A549 treated with CpdA at 1 μM for 4 hours (cell line): ENCODE measurements at places on chromosomes 2 and 18. TPM values are rescaled to one million over a fixed set of nuclear protein-coding genes. Genes with fewer than 3 reads are reported as not detected.

Gene CYP27A1
- 0.13 to 0.18 TPM (median 0.14 TPM) in 4 of 5 replicates, not detected in the other for total RNA-seq

Gene NDC80
- total RNA-seq, result 11.2 to 18.7 TPM (median 12.6 TPM) in 5 replicates

Gene AQP12A
- total RNA-seq, result not detected in 5 replicates

Gene GLB1L
- total RNA-seq, result 5.6 to 10.6 TPM (median 6.3 TPM) in 5 replicates

Gene EVA1A
- 10.5 to 15.5 TPM (median 12.4 TPM) in 5 replicates for total RNA-seq

Gene NAT8
- total RNA-seq, result not detected in 5 replicates

Gene MBD5
- 3.6 to 8.7 TPM (median 5.9 TPM) in 5 replicates for total RNA-seq

Gene ELMOD3
- total RNA-seq, result 12.7 to 14.5 TPM (median 13.4 TPM) in 5 replicates

Gene MALL
- 130 to 155 TPM (median 137 TPM) in 5 replicates for total RNA-seq

Gene CHRND
- not detected in 5 replicates for total RNA-seq

Gene AGPS
- 34.8 to 52.7 TPM (median 48.4 TPM) in 5 replicates for total RNA-seq

Gene RNF125
- 0.18 to 0.48 TPM (median 0.24 TPM) in 5 replicates for total RNA-seq

Gene SRD5A2
- 0.02 to 0.04 TPM in 2 of 5 replicates, not detected in the others for total RNA-seq

Gene EFR3B
- total RNA-seq, result 13.5 to 17.6 TPM (median 14.6 TPM) in 5 replicates

Gene GALR1
- total RNA-seq, result not detected in 5 replicates

Gene CNTNAP5
- total RNA-seq, result not detected in 5 replicates

Gene LAPTM4A
- total RNA-seq, result 226 to 267 TPM (median 247 TPM) in 5 replicates

Gene KDM3A
- total RNA-seq, result 24.1 to 39.9 TPM (median 31.4 TPM) in 5 replicates

Gene GPR45
- not detected in 5 replicates for total RNA-seq

Gene SERPINB11
- total RNA-seq, result 0.11 TPM in 1 of 5 replicates, not detected in the others

Gene SLC5A7
- not detected in 5 replicates for total RNA-seq

Gene ITGA4
- 1.1 to 2.3 TPM (median 1.9 TPM) in 5 replicates for total RNA-seq

Gene GKN2
- 2.6 to 3.8 TPM (median 3.4 TPM) in 5 replicates for total RNA-seq

Gene EFEMP1
- total RNA-seq, result 30.5 to 60.6 TPM (median 41.0 TPM) in 5 replicates

Gene CHAC2
- 12.6 to 16.6 TPM (median 14.6 TPM) in 5 replicates for total RNA-seq

Gene LRRTM1
- not detected in 5 replicates for total RNA-seq

Gene UGT1A5
- total RNA-seq, result not detected in 5 replicates

Gene TMEM247
- not detected in 5 replicates for total RNA-seq

Gene FAM124B
- not detected in 5 replicates for total RNA-seq

Gene ASPRV1
- total RNA-seq, result 0.16 to 0.40 TPM (median 0.29 TPM) in 5 replicates

Gene KCNG2
- total RNA-seq, result not detected in 5 replicates

Gene RUFY4
- total RNA-seq, result not detected in 5 replicates

Gene RRM2
- total RNA-seq, result 195 to 237 TPM (median 201 TPM) in 5 replicates

Gene CRYBA2
- 0.44 TPM in 1 of 5 replicates, not detected in the others for total RNA-seq
